SJCRH30 (cell line): ENCODE measurements at places on chromosomes 4 and X. TPM values are rescaled to one million over a fixed set of nuclear protein-coding genes. Genes with fewer than 3 reads are reported as not detected.

DNA sequence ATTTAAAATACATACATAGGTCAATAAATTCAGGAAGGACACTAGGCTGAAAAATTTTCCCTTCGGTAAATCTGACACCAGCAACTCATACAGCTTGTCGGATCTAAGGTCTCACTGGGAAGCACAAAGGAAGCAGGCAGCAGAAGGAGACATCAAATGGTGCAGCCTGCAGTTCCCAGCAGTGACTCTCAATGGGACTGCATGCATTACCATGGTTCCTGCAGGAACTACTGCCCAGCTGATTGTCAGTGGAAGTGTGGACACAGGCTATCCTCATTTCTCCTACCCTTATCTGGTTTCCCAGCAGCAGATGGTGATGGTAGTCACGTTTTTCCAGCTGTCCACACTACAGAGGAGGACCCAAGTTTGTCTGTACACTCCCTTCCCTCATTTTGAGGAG lies 113.3 kb downstream of the PPP1R2C start:
- DNase-seq, result peak; percentile 1

DNA sequence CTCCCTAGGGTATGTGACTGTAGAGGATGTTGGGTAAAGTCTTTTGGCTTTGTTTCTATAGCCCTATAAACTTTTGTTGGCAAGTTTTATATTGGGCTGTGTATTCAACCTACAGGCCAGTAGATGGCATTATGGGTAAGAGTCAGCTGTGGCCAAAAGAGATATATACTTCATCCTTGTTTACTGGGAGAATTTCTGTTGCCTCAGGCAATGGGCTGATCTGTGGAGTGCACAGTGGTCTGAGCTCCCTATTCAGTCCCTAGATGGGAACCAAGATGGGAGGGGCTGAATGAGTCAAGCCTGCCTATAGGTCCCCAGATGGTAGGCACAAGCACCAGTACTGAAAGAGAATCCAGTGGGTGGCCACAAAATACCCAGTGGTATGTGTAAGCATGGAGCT lies 580.6 kb downstream of the EPHA5 start:
- DNase-seq, result peak; percentile 74

UCHL1 gene
- 290 and 299 TPM in 2 replicates for total RNA-seq

GRCh38 chrX:10597871-10598270 lies 22.5 kb downstream of the MID1 start:
- DNase-seq, result peak; percentile 74

- DNase-seq, result no peak
These were observed 115.4 kb downstream of the PTTG2 start for GRCh38 chr4:38075370-38076152.

TCEAL6 gene
- not detected in 2 replicates for total RNA-seq

DNA sequence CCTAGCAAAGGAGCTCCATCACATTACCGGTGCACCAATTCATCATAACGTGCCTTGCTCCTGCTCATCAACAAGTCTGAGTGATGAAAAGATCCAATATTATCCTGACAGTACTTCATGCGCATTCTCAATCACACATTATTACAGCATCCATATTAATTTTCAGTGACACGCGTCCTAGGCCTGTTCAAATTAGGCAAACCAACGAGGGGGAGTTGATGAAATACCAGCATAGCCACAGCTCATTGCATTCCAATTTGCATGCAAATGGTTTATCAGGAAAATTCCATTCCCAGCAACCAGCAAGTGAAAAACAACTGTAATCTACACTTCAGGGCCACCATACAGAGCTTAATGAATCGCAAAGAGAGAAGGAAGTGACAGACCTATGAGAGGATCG lies 236.9 kb downstream of the DCLK2 start:
- no peak for DNase-seq

DNA sequence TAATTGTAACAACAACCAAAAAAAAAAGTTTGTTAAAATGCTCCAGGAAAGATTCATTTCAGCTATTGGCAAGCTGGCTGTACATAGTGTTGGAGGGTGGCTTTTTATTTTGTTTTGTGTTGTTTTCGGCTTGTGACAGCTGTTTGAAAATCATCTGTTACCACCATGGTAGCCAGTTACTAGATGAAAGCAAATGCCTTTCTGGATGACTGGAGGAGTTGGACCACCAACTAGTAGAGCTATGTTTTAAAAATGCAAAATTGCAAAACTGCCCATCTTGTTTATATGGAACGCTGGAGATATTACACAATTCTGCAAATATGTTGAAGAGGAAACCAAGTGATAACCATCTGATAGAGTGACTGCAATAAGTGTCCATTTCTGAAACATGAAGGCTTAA lies 53.2 kb upstream of the TNIP3 start:
- peak; percentile 11 for DNase-seq

CHM gene
- total RNA-seq, result 15.4 and 15.6 TPM in 2 replicates

APLN gene
- total RNA-seq, result 0.73 and 0.81 TPM in 2 replicates

DNA sequence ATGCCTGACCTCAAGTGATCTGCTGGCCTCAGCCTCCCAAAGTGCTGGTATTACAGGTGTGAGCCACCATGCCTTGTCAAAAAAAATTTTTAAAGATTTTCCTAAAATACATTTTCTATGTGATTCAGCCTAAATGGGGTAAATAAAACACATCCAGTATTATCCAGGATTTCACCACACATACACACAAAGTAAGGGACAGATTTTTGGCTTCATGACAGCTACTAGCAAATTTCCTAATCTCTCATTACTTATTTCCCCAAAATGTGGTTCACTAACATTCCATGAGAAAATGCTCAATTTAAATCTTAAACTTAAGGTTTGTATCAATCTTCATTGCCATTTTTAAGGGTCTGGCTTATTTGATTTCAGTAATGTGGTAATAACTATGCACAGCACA lies 348.5 kb upstream of the INTU start:
- DNase-seq, result no peak

UGT2B15 gene
- not detected in 2 replicates for total RNA-seq

TMEM271 gene
- total RNA-seq, result 1.4 TPM in 2 replicates

- DNase-seq, result no peak
These were observed 929.7 kb downstream of the C4orf33 start for GRCh38 chr4:130025701-130026100.

DNA sequence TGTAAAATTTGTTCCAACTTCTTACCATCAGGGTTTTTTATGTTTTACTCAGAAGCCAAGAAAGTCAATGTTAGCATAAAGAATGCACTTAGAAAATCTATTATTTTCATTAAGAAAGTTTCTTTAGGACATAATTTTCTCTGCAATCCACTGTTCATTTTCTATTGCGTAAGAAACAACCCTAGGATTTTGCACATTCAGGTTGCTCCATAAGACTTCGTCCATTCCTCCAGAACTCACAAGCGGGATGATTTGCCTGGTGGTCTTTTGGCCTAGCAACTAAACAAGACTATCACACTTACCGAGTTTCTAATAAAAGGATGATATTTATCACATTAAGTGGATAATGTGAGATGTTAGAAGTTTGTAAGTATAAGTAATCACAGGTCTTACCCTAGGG lies 376.3 kb upstream of the INTU start:
- no peak for DNase-seq

- peak; percentile 53 for DNase-seq
These were observed 164.9 kb downstream of the MAML3 start for GRCh38 chr4:139988863-139989765.

DNA sequence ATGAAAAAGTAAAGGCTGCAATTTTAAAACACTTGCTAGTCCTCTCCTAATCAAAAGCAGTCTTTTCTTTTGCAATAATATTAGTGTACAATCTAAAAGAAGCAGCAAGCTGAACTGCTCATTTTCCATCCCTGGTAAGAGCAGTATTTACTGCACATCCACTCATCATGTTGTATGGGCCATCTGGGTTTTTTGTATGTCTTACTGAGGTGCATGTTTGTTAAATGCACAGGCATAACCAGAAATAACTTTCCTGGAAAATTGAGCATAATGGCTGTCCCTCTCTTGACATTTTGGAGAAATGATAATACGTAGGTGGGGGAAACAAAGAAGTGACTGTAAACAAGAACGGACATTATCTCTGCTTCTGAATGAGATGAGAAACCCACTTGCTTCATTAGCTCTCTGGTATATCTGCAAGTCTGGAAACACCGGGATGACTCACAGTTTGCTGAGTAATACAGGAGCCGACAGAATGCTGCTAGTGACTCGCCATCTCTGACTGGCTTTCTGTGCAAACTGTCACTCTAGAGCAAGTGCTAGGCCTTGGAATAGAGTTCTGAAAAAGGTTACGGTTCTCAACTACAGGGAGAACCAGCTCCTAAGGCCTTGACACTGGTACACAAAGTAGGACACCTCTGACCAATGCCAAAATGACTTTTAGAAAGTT lies 85.7 kb upstream of the MTM1 start:
- peak; percentile 6 for DNase-seq

DNA sequence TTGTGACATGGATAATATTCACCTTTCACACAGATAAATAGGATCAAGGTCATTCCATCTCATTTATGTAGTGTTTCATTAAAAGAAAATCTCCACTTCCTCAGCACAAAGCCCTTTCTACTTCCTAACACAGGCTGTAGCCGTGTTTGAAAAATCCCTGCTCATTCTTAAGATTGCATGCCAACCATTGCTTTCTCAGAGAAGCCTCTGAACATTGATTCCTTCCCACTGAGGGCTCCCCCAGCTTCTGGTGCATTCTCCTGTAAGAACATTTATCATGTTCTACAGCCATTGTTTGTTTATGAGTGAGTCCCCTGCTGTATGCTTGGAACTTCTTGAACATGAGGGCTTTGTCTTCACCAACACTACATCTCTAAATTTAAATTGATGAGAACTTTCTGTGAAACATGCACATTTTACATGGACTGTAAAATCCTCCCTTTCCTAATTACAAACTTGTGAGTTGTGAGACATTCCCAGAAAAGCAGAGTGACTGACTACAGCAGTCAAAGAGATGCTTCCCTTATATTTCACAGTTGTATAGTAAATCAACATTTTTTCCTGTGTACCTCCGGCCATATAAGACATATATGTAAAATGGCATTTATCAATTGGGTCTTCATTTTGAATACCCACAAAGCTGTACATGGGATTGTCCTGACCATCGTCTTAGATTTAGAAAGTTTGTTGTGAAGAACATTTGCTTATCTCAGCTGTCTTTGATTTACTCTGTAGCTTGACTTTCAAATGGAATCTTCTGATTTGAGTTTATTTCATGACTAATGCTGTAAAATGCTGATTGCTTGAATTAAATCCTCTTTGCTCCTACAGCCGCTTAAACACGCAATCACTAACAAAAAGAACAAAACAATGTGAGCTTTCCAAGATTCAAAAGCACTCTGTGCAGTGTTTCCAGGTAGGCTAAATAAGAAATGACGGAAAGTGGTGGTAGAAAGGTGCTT lies 600.5 kb upstream of the SLIT2 start:
- no peak for DNase-seq

DNA sequence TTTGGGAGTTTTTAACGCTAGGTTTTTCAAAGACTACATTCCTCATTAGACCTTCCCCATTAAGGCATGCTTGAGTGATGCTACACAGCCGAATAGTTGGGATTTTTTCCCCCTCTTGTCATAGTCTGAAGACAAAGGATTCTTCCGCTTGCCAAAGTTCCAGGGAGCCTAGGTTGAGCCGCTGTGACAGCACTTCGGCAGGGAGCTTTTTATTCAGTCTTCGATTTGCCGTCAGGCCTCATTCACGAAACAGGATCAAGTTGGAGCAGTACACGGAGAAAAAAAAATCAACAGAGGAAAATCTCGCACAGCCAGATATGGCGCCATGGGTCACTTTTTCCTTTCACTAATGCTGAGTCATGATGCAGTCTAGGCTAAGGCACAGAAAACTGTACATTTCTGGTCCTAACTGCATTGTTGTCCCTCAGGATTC lies 24.3 kb downstream of the SHROOM3 start:
- peak; percentile 51 for DNase-seq

DNA sequence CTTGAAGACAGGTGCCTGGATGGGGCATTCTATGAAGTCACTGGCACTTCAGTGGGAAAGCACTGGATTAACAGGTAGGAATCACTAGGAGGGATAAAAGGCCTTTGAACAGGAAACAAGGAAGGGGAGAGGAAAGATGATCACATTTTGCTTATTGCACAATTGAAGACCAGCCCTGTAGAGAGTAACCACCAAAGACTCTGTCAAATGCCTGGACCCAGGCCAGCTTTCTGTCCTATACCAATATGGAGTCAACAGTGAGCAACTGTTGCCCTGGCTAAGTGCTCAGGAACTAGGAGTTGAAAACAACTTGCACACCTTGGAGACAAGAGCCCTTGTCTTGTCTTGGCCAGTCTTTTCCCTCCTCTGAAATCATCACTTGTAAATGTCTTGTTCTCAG lies 14.1 kb upstream of the RTL3 start:
- DNase-seq, result no peak

CLGN gene
- 4.2 and 5.5 TPM in 2 replicates for total RNA-seq

- DNase-seq, result no peak
These were observed 19.5 kb downstream of the EPGN start for GRCh38 chr4:74327762-74328161.

SLC9B1 gene
- total RNA-seq, result 0.22 and 0.91 TPM in 2 replicates

DNA sequence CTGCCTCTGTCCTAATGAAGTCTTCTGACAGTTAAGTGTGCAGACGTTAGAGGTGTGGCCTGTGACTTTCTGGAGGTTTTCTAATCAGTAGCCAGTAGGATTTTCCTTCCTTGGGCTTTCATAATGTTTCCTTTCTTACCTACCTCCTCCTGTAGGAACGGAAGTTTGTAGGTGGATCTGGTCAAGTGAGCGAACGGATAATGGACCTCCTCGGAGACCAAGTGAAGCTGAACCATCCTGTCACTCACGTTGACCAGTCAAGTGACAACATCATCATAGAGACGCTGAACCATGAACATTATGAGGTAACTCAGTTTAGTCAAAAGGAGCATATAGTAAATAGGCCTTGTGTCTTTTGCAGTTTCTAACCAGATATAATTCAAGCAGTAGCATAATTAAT lies 75.0 kb downstream of the MAOA start:
- no peak for DNase-seq

GRCh38 chr4:7632341-7632740 lies 197.6 kb upstream of the PSAPL1 start:
- DNase-seq, result no peak

CT45A5 gene
- total RNA-seq, result not detected in 2 replicates

IL3RA gene
- total RNA-seq, result not detected in 2 replicates

- DNase-seq, result peak; percentile 76
These were observed at the start of gene SLIT2 for GRCh38 chr4:20251796-20252655. TSS of gene SLIT2 (plus strand) at chr4:20251905. CDS start at chr4:20253816, 1,911 bp downstream.

DNA sequence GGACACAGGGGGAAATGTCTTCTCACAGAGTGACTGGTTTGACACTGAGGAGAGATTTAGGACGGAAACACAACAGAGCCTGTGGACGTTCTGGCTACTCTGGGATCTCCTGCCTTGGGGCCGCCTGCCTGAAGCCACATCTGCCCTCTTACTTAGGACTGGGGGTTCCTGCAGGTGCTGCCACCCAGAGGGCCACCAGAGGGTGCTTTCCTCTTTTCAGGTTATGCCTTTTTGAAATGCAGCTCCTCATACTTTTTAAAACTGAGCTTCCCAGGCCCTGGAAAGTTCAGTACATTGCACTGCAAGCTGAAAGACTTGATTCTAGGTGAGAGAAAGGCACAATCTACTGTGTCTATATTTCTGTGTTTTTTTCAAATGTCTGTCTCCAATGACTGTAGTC lies 92.2 kb upstream of the PGRMC2 start:
- peak; percentile 43 for DNase-seq

DNA sequence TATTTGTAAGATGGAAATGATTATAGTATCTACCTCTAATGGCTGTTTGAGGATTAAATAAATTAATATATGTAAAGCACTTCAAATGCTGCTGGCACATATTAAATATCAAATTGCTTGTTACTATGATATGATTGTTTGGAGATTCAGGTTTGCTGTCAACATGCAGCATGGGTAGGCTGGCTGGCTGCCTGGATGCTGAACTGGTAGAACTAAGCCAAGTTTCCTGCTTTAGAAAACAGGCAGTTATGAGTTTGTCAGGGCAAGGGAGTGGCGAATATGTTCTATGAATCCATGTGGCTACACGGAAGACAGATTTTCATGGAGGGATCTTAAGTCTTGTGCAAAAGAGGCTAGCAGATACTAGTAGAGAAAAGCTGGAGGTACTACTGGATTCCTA lies 239.6 kb downstream of the GBA3 start:
- DNase-seq, result no peak
